ENCODE measurements at places on chromosomes 12 and 14.

GRCh38 chr12:104201238-104202001 lies 14.2 kb upstream of the TXNRD1 start:
- DNase-seq = peak; percentile 80

DNA sequence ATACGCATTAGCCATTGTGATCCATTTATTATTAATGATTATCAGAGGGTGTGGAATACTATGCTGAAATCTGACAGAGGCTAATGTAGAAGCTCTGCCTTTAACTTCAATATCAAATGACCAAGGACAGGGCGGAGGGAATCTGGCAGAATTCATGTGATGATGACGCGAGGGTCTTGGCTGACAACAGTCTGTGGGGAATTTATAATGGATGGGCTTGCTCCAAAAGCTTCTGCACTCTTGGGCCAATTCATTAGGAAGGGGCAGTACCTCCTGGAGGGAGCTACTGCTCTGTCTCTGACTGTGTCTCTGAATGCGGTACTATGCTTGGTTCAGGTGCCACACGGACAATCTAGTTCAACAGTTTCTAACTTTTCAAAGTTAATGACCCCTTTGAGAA lies 46.2 kb downstream of the GALNT8 start:
- DNase-seq = no peak

DNA sequence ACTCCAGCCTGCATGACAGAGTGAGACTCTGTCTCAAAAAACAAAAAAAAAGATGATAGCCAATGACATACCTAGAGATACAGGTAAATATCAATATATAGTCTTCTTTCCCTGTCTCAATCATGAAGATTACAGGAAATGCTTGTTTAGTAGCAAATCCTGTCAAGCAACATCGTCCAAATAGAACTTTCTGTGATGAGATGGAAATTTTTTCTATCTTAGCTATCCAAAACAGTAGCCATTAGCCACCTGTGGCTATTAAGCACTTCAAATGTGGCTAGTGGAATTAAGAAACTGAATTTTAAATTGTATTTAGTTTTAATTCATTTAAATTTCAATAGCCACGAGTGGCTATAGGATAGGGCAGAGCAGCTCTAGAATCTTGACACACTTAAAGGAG lies 33.2 kb upstream of the RIC8B start:
- DNase-seq = no peak

DNA sequence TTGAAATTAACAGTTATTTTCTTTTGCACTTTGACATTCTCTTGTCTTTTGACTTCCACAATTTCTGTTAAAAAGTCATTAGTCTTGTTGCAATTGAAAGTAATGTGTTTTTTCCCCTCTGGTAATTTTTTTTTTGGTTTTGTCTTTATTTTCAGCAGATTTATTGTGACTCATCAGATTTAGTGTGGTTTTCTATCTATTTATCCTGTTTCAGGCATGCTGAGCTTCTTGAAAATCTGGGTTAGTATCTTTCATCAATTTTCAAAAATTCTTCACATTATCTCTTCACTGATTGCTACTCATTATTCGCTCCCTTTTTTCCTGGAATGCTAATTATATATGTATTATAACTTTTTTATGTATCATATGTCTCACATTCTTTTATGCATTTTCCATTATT lies 15.3 kb upstream of the NTF3 start:
- DNase-seq = no peak

GRCh38 chr12:88896958-88897357 lies 316.7 kb upstream of the KITLG start:
- DNase-seq = no peak

Measured in kidney (tissue), 22 donors.